ENCODE measurements at places on chromosomes 11 and 22. TPM values are rescaled to one million over a fixed set of nuclear protein-coding genes. Genes with fewer than 3 reads are reported as not detected.

Gene PKDREJ
- not detected for total RNA-seq

GRCh38 chr11:11236498-11237059, 116.5 kb downstream of the CSNK2A3 start:
- no peak overlapping the region for H3K27ac ChIP-seq
- peaks cover 9% of the 10 kb centered on the region for H3K27me3 ChIP-seq
- no peaks in the 10 kb centered on the region for H3K36me3 ChIP-seq
- H3K4me3 ChIP-seq = no peak overlapping the region
- DNase-seq = no peak

DNA sequence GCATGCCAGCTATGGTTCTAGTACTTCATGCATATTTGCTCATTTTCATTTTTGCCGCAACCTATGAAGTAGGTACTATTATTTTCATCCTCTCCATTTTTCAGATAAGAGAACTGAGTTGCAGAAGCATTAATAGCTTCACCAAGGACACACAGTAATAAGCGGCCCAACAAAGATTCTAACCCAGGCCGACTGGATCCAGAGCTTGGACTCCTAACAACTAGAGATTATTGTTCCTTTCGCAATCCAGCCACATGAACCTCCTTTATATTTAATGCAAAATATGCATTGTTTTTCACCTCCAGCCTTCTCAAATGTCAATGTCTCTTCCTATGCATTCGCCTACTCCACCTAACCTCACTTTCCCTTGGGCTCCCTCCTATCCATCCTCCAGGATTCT, 148.3 kb downstream of the CCDC34 start:
- H3K27ac ChIP-seq = no peak overlapping the region
- H3K27me3 ChIP-seq = no peaks in the 10 kb centered on the region
- H3K4me3 ChIP-seq = no peak overlapping the region
- peaks cover 54% of the 10 kb centered on the region for H3K4me1 ChIP-seq

- H3K27me3 ChIP-seq = peaks cover 43% of the 10 kb centered on the region
- no peaks in the 10 kb centered on the region for H3K36me3 ChIP-seq
- no peak overlapping the region for H3K27ac ChIP-seq
- no peak for DNase-seq
Measured at GRCh38 chr11:69233744-69234570, 60.0 kb upstream of the MYEOV start.

GRCh38 chr11:16184588-16184987, 171.8 kb downstream of the SOX6 start:
- peaks cover 12% of the 10 kb centered on the region for H3K4me1 ChIP-seq
- peak; percentile 81 for DNase-seq
- no peak overlapping the region for H3K27ac ChIP-seq
